ENCODE measurements at places on chromosomes 16 and 17.

- DNase-seq = no peak
These were observed 77.9 kb upstream of the LGALS9 start for GRCh38 chr17:27553019-27553511.

GRCh38 chr17:17922070-17922614 is 50.1 kb downstream of the TOM1L2 start:
- DNase-seq = no peak

GRCh38 chr17:52536489-52536888 is 378.0 kb upstream of the CA10 start:
- DNase-seq = no peak

- no peak for DNase-seq
These were observed 2.2 kb upstream of the CLCN7 start for GRCh38 chr16:1477033-1477432.

GRCh38 chr16:13873835-13874438 is 46.0 kb upstream of the ERCC4 start:
- DNase-seq = no peak

DNA sequence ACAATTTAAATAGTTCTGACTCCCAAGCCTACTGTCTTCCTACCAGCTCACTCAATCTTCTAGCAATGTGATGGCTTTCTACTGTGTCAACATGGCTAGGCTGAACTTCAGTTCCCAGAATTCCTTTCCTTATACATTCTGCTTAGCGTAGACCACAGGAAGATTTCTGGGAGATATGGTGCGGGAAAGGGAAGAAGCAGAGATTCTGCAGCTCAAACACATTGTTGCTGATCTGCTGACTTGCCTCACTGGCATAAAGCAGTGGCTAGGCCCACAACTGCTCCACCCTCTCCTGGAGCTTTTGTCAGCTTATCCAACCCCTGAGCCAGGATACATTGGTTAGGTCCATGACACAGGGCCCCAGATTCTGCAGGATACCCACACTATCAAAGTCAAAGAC is 58.8 kb downstream of the GAS7 start:
- no peak for DNase-seq

- no peak for DNase-seq
These were observed 12.8 kb upstream of the CDRT4 start for GRCh38 chr17:15480204-15480603.
